ENCODE measurements at places on chromosomes 2 and 18.

DNA sequence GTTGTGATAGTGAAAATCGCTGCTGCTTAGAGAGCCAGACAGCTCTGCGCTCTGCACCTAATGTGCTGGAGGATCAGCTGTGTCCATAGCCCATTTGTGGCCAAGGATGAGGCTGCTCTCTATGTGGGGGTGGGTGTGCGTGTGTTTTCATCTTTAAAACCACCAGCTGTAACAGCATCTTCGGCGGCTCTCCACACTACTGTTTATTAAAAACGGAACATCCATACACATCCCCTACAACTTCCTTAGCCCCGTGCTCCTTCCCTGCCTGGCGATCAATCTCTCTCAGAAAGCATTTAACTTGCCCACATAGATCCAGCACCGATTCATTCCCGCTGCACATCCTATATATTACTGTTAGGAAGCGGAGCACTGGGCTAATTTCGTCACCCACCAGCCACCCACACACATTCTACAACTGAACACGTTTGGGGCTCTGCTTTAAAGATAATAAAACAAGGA, 1.6 kb downstream of the CELF4 start:
- no peak for DNase-seq

- no peak for DNase-seq
Observed at GRCh38 chr2:218887079-218887478, 6.4 kb downstream of the WNT10A start.

- DNase-seq: no peak
Observed at GRCh38 chr18:74951165-74951760, 257.7 kb downstream of the PTGR3 start.

DNA sequence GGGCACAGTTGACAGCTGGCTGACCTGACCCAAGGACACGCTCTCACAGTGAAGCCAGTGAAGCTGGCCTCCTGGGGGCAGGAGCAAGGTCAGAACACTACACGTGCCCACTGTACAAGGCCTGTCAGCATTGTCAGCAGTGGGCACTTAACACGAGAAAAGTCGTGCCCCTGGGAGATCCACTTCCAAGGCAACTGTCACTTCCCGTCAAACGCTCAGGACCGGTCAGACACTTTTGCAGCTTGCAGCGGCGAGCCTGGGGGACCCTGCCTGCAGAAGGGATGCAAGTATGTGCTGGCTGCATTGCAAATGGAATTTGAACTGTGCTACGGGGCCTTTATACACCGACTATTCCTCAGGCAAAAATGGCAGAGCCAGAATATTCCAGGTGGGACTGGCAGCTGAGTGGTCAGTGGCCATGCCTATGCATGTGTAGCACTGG, 176.2 kb downstream of the BCL2 start:
- DNase-seq: no peak

DNA sequence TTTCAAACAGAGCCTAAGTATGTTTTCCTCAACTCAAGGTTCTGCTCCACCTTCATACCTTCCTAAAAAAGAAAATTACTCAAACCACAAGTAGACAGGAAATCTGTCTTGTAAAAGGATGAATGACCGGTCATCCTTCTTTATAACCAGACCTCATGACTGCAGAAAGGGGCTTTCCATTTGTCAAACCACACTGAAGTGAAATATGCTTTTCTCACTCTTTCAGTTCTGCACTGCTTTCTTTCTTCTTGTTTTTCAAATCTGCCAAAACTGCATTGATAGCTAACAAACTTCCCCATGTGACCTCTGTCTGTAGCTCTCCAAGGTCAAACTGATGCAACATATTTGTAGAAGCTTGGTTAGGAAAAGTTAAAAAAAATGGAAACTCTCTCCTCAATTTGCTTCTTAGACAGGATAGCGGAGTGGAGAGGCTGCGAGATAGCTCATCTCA, 308.9 kb upstream of the CCDC68 start:
- no peak for DNase-seq

All from omental fat pad (tissue), 4 donors.